Activated CD4-positive, alpha-beta T cell treated with anti-CD3 and anti-CD28 coated beads, Interleukin-2, amount 10 ng/mL, durations not matched to agents 7 days and 5 days (primary cell): ENCODE measurements at places on chromosomes 13 and 19.

DNA sequence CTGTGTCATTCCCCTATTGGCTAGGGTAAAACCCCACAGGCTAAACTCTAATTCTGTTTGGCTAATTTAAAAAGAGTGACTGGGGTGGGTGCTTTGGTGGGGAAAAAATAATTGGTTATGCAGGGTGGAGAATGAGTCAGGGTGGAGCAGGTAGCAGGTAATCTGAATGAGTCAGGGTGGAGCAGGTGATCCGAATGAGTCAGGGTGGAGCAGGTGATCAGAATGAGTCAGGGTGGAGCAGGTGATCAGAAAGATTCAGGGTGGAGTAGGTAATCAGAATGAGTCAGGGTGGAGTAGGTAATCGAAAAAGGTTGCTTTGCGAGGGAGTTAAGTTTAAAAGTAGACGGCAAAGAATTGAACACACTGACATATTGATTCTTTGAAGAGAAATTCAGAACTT lies 1218.8 kb upstream of the ATXN8OS start:
- DNase-seq = no peak

DNA sequence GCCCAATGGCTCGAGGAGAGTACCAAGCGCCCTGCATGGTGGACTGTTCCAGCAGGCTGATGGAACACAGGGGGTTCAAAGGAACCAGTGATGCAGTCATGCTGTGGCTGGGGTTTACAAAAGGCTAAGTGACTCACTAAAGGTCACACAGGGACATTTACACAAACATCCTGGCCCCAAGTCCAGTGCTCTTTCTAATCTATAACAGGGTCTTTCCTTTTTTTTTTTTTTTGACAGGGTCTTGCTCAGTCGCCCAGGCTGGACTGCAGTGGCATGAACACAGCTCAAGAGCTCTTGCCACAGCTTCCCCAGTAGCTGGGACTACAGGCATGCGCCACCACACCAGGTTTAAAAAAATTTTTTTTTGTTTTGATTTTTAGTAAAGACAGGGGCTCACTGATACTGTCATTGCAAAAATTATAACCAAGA lies 2.8 kb upstream of the SLC25A15 start:
- DNase-seq = no peak

DNA sequence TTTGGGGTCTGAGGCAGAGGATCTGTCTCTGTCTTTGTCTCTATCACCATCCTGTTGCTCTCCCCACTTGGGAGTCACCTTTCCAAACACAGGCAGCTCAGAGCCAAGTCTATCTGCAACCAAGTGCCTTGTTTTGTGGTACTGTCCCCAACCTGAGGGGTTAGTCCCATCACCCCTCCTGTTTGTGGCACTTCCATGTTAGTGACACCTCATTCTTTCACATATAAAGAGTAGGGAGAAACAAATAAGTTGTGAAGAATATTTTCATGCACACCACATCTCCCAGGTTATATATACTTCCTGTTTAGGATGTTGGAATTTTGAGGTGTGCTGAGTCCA lies 3.7 kb downstream of the GDF15 start:
- no peak for DNase-seq

DNA sequence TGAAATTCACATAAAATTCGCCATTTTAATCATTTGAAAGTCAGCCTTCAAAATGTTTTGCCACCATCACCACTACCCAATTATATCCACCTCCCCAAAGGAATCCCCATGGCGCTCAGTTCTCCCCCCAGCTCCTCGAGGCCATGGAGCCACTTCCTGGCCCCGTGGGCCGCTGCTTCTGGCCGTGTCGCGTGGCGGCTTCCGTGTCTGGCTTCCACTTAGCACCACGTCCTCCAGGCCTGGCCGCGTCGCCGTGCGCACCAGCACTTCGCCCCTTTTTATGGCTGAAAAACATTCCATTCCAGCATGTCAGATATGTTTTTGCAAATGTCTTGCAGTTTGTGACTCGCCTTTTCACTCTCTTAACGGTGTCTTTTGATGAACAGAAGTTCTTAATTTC lies 46.7 kb upstream of the DCUN1D2 start:
- no peak for DNase-seq

- no peak for DNase-seq
Measured at GRCh38 chr19:46809534-46810272, 21.3 kb upstream of the SLC1A5 start.

DNA sequence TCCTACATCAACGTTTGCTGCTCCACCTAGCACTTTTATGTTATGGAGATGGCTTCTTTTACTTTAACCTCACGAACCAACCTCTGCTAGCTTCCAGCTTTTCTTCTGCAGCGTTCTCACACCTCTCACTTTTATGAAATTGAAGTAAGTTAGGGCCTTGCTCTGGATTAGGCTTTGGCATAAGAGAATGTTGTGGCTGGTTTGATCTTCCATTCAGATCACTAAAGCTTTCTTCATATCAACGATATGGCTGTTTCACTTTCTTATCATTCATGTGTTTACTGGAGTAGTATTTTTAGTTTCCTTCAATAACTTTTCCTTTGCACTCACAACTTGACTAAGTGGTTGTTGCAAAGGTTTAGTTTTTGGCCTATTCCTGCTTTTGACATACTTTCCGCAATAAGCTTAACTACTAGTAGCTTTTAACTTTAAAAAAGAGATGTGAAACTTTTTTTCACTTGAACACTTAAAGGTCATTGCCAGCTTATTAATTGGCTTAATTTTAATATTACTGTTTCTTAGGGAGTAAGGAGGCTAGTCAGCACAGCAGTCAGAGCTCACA lies 60.0 kb upstream of the SPRY2 start:
- no peak for DNase-seq

- no peak for DNase-seq
Measured at GRCh38 chr13:35808846-35809245, 322.3 kb downstream of the DCLK1 start.

GRCh38 chr13:30648522-30649012 lies 30.8 kb downstream of the USPL1 start:
- no peak for DNase-seq

DNA sequence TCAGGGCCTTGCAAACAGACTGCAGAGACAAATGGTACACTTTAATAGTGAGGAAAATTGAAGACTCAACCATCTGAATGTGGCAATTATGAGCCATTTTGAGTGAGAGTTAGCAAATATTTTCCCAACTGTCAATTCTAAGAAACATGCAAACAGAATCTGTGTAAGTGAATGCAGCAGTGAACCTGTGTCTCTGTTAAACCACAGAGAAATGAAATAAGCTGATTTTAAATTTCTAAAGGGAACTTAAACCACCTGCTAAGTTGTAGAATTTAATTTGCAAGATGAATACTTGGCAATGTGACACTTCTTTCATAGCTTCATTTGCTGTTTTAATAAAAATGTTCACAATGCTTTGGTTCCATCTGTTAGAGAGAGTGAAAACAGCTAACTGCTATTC lies 42.0 kb upstream of the TDRD3 start:
- no peak for DNase-seq

- DNase-seq = no peak
Measured at GRCh38 chr13:50467156-50468110, 376.1 kb downstream of the DLEU7 start.

GRCh38 chr13:36480726-36481427 lies 48.6 kb downstream of the CCNA1 start:
- DNase-seq = no peak
